Left renal pelvis (tissue), 4 donors: ENCODE measurements at places on chromosomes 5 and 9.

GRCh38 chr5:136808756-136809155 lies 443.4 kb upstream of the TRPC7 start:
- DNase-seq = no peak

DNA sequence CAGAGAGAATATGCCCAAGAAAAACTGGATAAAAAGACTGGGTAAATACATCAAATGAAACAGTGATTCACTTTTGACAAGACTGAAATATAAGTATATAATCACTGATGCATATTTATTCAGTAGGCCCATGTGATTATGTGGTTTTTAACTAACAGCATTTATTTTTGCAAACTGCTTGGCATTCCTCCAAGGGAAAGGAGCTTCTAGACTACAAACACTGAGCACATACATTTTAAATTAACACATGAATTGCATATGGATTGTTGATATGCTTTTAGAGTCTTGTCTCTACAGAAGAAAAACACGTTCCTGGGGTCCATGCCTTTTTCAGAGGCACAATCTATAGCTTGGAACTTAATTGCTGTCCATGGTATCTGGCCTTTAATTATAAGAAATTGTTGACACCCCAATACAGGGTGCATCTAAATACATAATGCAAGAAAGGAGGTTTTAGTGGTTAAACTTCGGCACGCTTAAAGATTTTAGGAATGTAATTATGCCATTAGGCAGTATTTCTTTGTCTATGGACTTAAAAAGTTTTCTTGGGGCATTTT lies 6.9 kb upstream of the MEIKIN start:
- DNase-seq = no peak

DNA sequence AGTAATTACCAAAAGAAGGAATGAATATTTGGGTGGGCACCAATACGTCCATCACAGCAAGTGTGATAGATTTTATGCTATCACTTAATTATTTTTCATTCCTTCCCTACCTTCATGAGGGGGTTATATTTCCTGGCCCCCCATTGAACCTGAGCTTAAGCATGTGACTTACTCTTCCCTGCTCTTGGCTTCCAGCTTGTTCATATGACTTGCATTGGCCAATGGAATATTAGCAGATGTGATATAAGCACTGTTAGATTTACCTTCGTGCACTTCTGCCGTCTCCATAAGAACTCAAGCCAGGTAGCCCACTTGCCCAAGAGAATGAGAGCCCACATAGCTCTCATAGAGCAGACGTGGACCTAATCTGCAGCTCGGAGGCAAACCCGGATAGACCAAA lies 99.1 kb upstream of the SMARCA2 start:
- no peak for DNase-seq

- DNase-seq = peak; percentile 24
These were observed at the start of gene ADAMTS19 for GRCh38 chr5:129459777-129460671. Gene ADAMTS19, plus strand, starts transcription at chr5:129460298. Its CDS starts 94 bp downstream, at chr5:129460392.

GRCh38 chr5:107063511-107063910 lies 607.2 kb downstream of the EFNA5 start:
- DNase-seq = no peak

- DNase-seq = no peak
These were observed 232.3 kb upstream of the TBCA start for GRCh38 chr5:78008356-78008967.

- no peak for DNase-seq
These were observed 118.7 kb upstream of the FST start for GRCh38 chr5:53361708-53362107.

DNA sequence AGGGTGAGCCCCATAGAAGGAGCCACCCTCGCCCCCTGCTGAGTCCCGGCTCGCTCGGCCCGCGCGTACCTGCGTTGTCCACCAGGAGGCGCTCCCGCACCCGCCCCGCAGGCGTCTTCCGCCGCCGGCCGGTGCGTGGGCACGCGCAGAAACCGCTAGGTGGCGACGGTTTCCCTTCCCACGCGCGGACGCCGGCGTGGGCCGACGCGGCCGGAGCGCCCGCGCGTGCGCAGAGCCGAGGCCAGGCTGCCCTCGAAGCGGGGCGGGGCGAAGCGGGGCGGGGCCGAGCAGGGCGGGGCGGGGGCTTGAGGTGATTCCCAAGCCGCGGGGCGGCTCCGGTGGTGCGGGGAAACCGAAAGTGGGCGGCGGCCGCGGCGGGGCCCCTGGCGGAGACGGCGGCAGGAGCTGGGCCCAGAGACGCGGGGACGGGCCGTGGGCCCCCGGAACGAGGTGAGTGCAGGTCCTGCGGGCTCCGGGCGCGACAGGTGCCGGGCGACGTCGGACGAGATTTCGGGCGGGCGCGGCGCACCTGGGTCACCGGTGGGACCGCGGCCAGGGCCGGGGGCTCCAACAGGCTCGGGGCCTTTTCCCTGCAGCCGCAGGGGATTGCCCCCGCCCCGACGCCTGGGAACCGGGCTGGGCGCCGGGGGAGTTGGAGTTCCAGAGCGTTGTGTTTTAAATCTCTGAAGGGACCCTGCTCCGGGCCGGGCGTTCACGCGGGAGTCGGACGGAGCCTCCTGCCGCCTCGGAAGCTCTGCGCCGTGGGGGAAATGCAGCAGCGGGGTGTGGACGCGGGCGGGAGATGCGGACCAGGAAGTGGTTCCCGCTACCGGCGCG lies at the start of gene TDRD7:
Gene TDRD7, plus strand, starts transcription at position 308 of the 837 bp plus-strand sequence. CDS start 16,370 bp downstream, outside the sequence.
- DNase-seq = peak; percentile 57

GRCh38 chr5:4207486-4207885 lies 611.9 kb downstream of the IRX1 start:
- no peak for DNase-seq

- peak; percentile 70 for DNase-seq
These were observed 26.9 kb upstream of the EEIG1 start for GRCh38 chr9:128007566-128008138.

GRCh38 chr5:135398160-135398854 lies 724 bp downstream of the MACROH2A1 start:
- no peak for DNase-seq

DNA sequence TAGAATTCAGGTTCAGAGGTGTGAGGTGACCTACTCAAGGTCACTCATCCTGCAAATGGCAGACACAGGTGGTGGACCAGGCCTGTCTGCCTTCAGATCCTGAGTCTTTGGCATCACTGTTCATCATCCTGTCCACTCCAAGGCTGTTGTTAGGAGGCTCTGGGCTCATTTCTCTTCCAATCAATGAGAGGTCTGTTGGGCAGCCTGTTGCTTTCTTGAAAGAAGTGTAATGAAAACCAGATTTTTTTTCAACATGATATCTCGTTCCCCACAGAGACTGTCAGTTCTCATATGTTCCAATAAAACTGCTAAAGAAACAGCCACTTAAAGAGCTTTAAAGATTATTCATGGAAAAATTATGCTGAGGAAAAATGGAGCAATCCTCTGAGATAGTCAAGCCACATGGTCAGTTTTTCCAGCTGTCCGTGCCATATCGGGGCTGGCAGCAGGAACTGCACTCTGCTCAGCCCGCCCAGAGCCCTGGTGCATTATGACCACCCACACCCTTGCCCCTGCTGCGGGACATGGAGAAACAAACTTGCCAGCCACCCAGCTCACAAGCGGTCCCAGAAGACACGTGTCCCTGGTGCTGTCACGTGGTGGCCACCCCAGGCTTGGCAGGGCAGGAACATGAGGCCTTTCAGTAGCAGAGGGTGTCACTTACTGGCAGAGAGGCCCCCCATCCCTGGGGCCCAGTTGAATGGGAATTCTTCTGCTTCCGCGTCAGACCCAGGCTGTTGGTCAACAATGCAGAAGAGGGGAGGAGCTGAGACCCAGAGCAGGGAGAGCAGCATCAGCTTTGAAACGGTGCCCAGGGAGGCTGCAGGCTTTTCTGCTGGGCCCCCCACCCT lies 63.7 kb upstream of the ANGPTL2 start:
- DNase-seq = peak; percentile 52

DNA sequence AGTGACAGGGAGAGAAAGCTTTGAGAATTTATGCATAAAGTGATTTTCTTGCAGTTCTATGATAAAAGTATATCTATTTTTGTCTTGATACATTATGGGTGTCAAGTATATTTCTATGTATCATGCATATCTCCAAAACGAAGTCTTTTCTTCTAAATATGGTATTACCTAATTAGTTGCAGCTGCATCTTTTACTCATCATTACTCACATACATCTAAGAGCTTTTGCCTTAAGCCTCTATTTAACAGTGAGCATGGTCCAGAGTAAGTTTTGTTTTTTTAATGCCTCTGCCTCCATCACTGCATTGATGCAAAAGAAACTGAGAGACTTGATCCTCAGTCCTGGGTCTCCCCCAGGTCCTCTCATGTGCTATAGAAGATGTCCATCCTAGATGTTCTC lies 40.0 kb upstream of the SMC5 start:
- no peak for DNase-seq

GRCh38 chr5:95035891-95036685 lies 248.8 kb downstream of the MCTP1 start:
- DNase-seq = no peak

DNA sequence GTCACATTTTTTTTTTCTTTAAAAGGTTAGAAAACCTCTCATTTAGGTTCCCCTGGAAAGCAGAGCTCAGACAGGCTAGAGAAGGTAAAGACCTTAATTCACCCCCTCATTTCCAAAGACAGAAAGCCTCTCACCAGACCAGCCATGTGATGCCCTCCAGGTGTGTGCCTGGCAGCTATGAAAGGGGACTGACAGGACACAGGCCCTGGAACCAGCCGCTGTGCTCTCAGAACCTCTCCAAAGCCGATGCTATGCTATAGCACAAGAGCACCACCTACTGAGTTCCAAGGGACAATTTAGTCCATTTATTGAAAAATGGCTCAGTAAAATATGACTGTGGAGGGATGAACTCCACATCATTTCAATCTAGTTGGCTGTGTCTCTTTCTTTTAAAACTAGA lies 48.8 kb downstream of the FANCC start:
- no peak for DNase-seq

- no peak for DNase-seq
These were observed 45.3 kb downstream of the PLPP7 start for GRCh38 chr9:131334629-131335367.

- DNase-seq = no peak
These were observed 102.8 kb upstream of the SAP30L start for GRCh38 chr5:154342963-154343362.

- no peak for DNase-seq
These were observed 134.8 kb upstream of the BOD1 start for GRCh38 chr5:173751266-173751600.
